Activated CD4-positive, alpha-beta memory T cell treated with anti-CD3 and anti-CD28 coated beads for 36 hours (primary cell): ENCODE measurements at places on chromosomes 13 and 19. TPM values are rescaled to one million over a fixed set of nuclear protein-coding genes. Genes with fewer than 3 reads are reported as not detected.

DNA sequence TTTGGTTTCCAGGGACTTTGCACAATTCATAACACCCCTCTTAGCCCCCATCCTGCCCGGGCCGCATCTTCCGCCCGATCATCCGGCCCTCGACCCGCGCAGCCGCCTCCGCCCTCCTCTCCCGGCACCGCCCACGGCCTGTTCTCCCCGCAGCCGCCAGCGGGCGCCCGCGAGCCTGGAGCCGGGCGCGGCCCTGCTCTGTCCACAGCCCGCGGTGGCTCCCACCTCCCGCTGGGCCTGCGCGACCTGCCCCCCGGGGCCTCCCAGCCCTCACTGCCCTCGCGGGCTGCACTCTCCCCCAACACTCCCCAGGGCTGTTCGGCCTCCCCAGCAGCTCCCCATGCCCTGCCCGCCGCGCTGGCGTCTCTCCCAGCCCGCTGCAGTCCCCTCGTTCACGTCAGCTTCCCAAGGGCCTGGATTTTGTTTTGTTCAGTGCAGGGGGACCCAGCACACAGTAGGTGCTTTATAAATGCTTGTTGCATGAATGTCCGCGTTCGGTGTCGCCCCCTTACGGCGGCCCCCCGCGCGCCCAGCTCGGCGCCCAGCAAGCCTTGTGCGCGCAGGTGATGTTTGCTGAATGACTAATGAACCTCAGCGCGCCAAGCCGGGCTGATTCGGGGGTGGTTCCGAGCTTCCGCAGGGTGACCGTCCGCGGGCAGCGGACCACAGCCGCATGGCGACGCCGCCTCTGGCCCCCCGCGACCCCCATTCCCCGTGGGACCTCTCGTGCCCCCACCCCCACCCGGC lies 4.6 kb upstream of the APC2 start:
- peaks cover 25% of the 10 kb centered on the region for H3K36me3 ChIP-seq
- peaks cover 21% of the 10 kb centered on the region for H3K27me3 ChIP-seq
- H3K4me1 ChIP-seq, result peaks cover 32% of the 10 kb centered on the region
- peak overlapping the region; percentile 61 for H3K4me3 ChIP-seq
- DNase-seq, result peak; percentile 86
- H3K27ac ChIP-seq, result no peak overlapping the region

- H3K36me3 ChIP-seq, result peaks cover 6% of the 10 kb centered on the region
- peaks cover 10% of the 10 kb centered on the region for H3K4me1 ChIP-seq
- no peak overlapping the region for H3K4me3 ChIP-seq
- no peak overlapping the region for H3K27ac ChIP-seq
- H3K27me3 ChIP-seq, result peaks cover 19% of the 10 kb centered on the region
- no peak for DNase-seq
These were observed 360.5 kb downstream of the KCNRG start for GRCh38 chr13:50375792-50376191.

GRCh38 chr13:20349564-20350381 lies 117.7 kb upstream of the GJB6 start:
- no peaks in the 10 kb centered on the region for H3K27me3 ChIP-seq
- peaks cover 2% of the 10 kb centered on the region for H3K4me1 ChIP-seq
- H3K36me3 ChIP-seq, result no peaks in the 10 kb centered on the region
- H3K27ac ChIP-seq, result no peak overlapping the region
- no peak overlapping the region for H3K4me3 ChIP-seq

- H3K36me3 ChIP-seq, result peaks cover 3% of the 10 kb centered on the region
- peak; percentile 85 for DNase-seq
- H3K4me3 ChIP-seq, result peak overlapping the region; percentile 33
- peaks cover 59% of the 10 kb centered on the region for H3K4me1 ChIP-seq
- H3K27ac ChIP-seq, result peak overlapping the region; percentile 96
These were observed 9.4 kb upstream of the GRAMD1A start for GRCh38 chr19:34990578-34991192.

GRCh38 chr13:44739539-44739938 lies 163.4 kb upstream of the TSC22D1 start:
- no peak for DNase-seq
- no peaks in the 10 kb centered on the region for H3K4me1 ChIP-seq
- H3K36me3 ChIP-seq, result no peaks in the 10 kb centered on the region
- H3K4me3 ChIP-seq, result no peak overlapping the region

GRCh38 chr13:80305737-80306136 lies 35.2 kb downstream of the SPRY2 start:
- no peak overlapping the region for H3K27ac ChIP-seq
- H3K4me1 ChIP-seq, result no peaks in the 10 kb centered on the region
- H3K4me3 ChIP-seq, result no peak overlapping the region
- no peak for DNase-seq

GRCh38 chr13:40974460-40975407 lies 44.4 kb downstream of the ELF1 start:
- H3K4me1 ChIP-seq, result peaks cover 87% of the 10 kb centered on the region
- H3K27me3 ChIP-seq, result no peaks in the 10 kb centered on the region
- H3K27ac ChIP-seq, result peak overlapping the region; percentile 92
- peak overlapping the region; percentile 56 for H3K4me3 ChIP-seq

- no peak overlapping the region for H3K4me3 ChIP-seq
- no peak overlapping the region for H3K27ac ChIP-seq
- H3K4me1 ChIP-seq, result no peaks in the 10 kb centered on the region
- no peak for DNase-seq
- no peaks in the 10 kb centered on the region for H3K36me3 ChIP-seq
These were observed 180.0 kb downstream of the USP12 start for GRCh38 chr13:26991508-26992181.

DNA sequence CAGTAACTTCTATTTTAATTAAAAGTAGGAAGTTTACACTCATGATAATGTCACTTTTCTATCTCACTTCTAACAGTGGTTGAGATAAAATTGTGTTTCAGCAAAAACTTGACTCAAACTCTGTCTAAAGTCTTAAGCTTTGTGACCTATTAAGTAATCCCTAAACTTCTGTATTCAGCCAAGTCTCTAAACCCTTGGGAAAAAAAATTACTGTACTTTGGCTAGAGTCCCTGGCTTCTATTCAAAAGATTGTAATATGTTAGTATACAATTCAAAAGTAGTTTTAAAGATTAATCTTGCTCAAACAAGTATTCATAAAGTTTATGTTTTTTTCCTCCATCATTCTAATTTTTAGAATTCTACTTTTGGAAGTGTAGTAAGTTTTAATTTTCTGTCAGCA lies 1248.8 kb downstream of the UQCRFS1 start:
- peaks cover 2% of the 10 kb centered on the region for H3K4me1 ChIP-seq
- no peak for DNase-seq
- H3K4me3 ChIP-seq, result no peak overlapping the region
- peaks cover 1% of the 10 kb centered on the region for H3K27me3 ChIP-seq
- H3K36me3 ChIP-seq, result no peaks in the 10 kb centered on the region

GRCh38 chr13:29106651-29107050 lies 286.5 kb downstream of the MTUS2 start:
- H3K4me3 ChIP-seq, result no peak overlapping the region
- no peaks in the 10 kb centered on the region for H3K36me3 ChIP-seq
- H3K27me3 ChIP-seq, result peaks cover 2% of the 10 kb centered on the region
- no peak overlapping the region for H3K27ac ChIP-seq
- H3K4me1 ChIP-seq, result peaks cover under 1% of the 10 kb centered on the region

DNA sequence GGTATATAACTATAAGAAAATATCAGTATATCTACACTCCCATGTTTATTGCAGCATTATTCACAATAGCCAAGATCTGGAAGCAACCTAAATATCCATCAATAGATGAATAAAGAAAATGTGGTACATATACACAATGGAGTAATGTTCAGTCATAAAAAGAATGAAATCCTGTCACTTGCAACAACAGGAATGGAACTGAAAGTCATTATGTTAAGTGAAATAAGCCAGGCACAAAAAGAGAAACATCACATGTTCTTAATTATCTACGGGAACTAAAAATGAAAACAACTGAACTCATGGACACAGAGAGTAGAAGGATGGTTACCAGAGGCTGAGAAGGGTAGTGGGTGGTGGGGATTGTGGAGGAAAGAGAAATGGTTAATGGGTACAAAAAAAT lies 665.2 kb downstream of the TBC1D4 start:
- H3K4me3 ChIP-seq, result no peak overlapping the region
- H3K4me1 ChIP-seq, result no peaks in the 10 kb centered on the region
- no peaks in the 10 kb centered on the region for H3K36me3 ChIP-seq
- no peak overlapping the region for H3K27ac ChIP-seq
- H3K27me3 ChIP-seq, result peaks cover 6% of the 10 kb centered on the region

DNA sequence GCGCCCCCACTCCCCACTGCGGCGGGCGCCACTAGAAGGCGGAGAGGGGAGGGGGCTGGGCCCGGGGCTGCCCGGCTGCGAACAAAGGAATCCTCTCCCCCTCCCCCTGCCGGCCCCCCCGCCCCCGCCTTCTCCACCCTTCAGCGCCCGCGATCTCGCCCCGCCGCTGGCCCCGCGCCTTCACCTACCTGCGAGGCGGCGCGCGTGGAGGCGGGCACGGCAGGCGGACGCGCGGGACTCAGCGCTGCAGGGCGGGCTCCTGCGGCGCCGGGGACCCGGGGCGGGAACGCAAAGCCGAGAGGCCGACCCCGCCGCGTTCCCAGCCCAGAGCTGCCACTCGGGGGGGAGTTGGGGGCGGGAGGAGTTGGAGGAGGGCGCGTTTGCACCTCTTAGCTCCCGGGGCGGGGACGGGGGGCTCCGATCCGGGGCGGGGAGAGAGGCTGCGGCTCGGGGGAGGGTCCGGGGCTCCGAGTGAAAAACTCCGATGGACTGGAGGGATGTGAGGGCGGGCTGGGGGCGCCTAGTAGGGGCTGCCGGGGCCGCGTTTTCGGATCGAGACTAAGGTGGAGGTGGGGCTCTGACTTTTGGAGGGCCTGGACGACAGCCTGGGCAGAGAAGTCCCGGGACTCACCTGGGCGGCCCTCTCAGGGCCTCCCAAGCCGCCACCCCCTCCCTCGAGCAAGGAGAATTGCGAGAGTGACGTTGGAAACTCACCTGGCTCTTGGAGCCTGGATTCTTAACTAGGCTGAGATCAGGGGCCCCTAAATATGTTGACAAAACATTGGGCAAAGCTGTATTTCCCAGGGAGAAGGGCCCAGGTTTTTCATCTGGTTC lies at the start of gene FBN3:
Gene FBN3, minus strand, starts transcription at position 332 of the 834 bp plus-strand sequence. CDS start 2,112 bp downstream, outside the sequence.
- no peak for DNase-seq
- peaks cover 50% of the 10 kb centered on the region for H3K27me3 ChIP-seq
- peaks cover 4% of the 10 kb centered on the region for H3K4me1 ChIP-seq
- no peaks in the 10 kb centered on the region for H3K36me3 ChIP-seq

GRCh38 chr19:10749435-10750384 lies 31.8 kb downstream of the DNM2 start:
- no peak for DNase-seq
- H3K4me1 ChIP-seq, result peaks cover 69% of the 10 kb centered on the region
- H3K27me3 ChIP-seq, result no peaks in the 10 kb centered on the region

DNA sequence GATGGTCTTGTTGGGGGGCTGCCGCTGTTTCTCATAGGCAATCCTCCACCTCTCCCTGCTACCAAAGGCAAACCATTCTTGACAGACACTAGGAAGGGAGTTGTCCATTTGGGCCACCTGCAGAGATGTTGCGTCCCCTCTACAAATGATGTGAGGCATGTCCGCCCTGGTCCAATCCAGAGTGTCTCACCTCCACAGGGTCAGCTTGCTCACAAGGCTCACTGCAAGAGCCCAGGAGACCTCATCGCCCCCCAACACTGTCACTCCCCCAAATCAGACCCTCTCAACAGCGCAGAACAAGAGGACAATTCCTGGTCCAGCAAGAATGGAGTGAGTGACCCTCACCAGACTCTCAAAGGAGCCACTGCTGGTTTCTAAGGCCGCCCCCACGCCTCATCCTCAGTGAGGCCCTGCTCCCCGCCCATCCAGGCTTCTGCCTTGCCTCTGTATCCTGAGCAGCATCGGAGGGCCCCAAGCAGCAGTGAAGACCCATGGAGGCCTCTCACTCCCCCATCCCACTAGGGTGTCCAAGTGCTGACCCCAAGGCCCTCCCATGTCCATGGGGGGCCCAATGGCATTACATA lies 6.5 kb downstream of the HNRNPL start:
- H3K4me1 ChIP-seq, result peaks cover 89% of the 10 kb centered on the region
- H3K27ac ChIP-seq, result peak overlapping the region; percentile 89
- no peaks in the 10 kb centered on the region for H3K27me3 ChIP-seq
- H3K4me3 ChIP-seq, result no peak overlapping the region

DNA sequence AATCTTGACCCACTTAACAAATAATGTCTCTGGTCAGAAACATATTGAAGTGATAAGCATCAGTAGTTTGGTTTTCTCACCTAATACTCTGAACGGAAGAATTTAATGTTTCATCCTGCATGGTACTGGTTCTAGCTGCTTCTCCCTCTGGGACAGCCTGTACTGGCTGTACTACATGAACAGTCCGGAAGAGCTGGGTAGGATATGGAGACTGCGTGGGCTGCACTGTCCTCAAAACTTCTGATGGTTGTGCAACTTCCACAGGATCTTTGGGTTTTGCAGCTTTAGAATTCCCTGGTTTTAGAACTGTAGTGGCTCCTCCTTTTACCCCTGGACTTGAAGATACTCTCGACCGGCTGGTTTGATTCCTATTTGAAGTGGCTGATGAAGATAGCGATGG lies 78.3 kb downstream of the ELF1 start:
- H3K4me1 ChIP-seq, result peaks cover 30% of the 10 kb centered on the region
- H3K27me3 ChIP-seq, result no peaks in the 10 kb centered on the region
- H3K36me3 ChIP-seq, result peaks cover 37% of the 10 kb centered on the region
- H3K4me3 ChIP-seq, result no peak overlapping the region
- peak overlapping the region; percentile 14 for H3K27ac ChIP-seq

- no peak overlapping the region for H3K27ac ChIP-seq
- H3K36me3 ChIP-seq, result peaks cover 3% of the 10 kb centered on the region
- H3K27me3 ChIP-seq, result peaks cover 5% of the 10 kb centered on the region
- peaks cover 18% of the 10 kb centered on the region for H3K4me1 ChIP-seq
- DNase-seq, result no peak
These were observed 541 bp downstream of the ASPDH start for GRCh38 chr19:50512999-50513745.

- H3K27ac ChIP-seq, result no peak overlapping the region
- DNase-seq, result no peak
- H3K4me3 ChIP-seq, result no peak overlapping the region
- H3K27me3 ChIP-seq, result peaks cover 15% of the 10 kb centered on the region
These were observed 224.4 kb downstream of the LACC1 start for GRCh38 chr13:44104197-44104490.

DNA sequence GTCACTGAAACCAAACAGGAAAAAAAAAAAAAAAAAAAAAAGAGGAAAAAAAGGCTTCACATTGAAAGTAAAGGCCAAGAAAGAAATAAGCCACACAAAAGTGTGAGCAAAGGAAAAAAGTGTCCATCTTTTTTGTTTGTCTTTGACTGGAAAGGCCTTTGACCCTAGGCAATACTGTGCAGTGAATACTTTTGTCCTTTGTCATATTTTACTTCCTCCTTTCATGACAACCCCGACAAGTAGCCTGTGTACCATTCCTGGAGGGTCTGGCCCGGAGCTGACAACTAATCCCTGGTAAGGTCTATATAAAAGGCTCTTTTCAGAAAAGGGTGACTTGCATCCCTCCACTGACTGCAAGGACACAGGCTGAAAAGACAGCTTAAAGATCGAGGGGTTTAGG lies 12.9 kb upstream of the MICU2 start:
- H3K27me3 ChIP-seq, result peaks cover 13% of the 10 kb centered on the region
- H3K4me3 ChIP-seq, result no peak overlapping the region
- no peaks in the 10 kb centered on the region for H3K4me1 ChIP-seq
- no peak overlapping the region for H3K27ac ChIP-seq
- no peak for DNase-seq
- H3K36me3 ChIP-seq, result no peaks in the 10 kb centered on the region

SIGLEC8 gene
- not detected for total RNA-seq

CLEC11A gene
- 0.41 TPM for total RNA-seq

EDDM13 gene
- not detected for total RNA-seq

ZNF506 gene
- 39.3 TPM for total RNA-seq

SPATA13 gene
- 50.3 TPM for total RNA-seq

ZSWIM9 gene
- total RNA-seq, result 7.4 TPM

LRG1 gene
- 0.92 TPM for total RNA-seq

RUBCNL gene
- 0.73 TPM for total RNA-seq

LAIR1 gene
- 4.9 TPM for total RNA-seq
